ENCODE measurements at places on chromosomes 1 and 21.
A peak's percentile ranks its signal among the peaks of the same experiment; 100 is the strongest.

- DNase-seq: no peak
Observed at GRCh38 chr1:81585371-81585770, 215.4 kb upstream of the ADGRL2 start.

GRCh38 chr1:165047994-165048393, 308.5 kb downstream of the LMX1A start:
- DNase-seq: no peak

DNA sequence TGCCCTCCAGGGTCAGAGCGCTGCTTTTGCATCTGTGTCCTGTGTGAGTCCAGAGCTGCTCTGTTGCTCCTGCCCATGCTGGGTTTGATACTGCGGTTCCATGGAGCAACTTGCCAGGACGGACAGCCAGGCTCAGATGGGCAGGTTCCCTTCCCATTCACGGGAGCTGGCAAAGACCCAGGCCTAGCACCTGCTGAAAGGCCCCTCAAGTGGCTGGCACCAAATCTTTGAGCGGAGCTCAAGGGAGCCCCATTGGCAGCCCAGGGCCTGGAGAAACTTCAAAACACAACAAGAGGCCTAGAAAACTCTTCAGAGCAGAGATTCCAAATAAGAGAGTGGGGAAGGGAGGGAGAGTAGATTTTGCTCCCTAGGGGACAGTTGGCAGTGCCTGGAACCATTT, 97.2 kb downstream of the ACTL8 start:
- no peak for DNase-seq

GRCh38 chr21:35063428-35064172, 14.5 kb upstream of the RUNX1 start:
- DNase-seq: no peak

DNA sequence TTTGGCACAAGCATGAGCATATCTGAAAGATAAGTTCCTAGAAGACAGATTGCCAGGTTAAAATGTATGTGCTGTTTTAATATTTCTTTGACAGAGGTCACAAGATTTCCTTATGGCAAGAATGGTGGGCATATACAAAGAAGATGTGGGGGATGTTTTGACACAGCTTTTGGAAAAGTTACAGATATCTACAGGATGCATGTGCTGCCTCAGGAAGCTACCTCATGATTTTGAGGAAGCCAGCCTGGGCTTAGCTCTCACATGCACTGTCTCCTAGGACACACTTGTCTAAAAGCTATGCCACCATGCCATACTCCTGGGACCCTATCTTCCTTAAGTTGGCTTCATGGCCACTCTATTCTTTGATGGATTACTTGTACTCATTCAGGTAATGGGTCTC, 99.9 kb downstream of the C1orf94 start:
- no peak for DNase-seq

DNA sequence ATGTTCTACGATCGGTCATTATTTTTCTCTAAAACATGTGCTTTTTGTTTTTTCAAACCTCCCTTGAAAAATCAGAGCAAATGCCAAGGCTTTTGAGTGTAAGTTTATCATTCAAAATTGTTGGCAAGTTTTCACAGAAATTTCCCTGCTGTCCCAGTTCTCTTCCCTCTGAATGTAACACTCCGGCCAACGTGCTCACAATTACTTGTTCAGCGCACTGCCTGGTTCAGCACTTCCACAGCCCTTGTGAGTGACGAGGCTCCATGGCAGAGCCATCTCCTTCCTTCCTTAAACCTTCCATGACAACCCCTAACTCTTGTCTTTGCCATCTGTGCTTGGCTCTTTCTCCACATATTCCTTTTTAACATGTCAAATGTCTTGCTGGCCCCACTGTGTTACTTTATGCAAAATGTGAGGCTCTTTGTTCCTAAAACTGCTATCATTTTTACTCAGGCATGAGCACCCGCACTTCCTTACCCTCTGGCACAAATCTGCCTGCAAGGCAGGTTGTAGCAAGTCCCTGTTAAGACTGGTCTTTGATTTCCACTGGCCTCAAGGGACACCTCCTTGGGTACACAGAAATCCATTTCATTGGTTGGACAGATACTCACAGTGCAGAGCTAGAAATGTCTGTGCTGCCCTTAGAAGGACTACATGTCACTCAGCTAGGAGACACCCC, 142.8 kb downstream of the HUNK start:
- DNase-seq: no peak

- DNase-seq: peak; percentile 68
Observed at GRCh38 chr1:3074297-3074741, 5.3 kb downstream of the PRDM16 start.

DNA sequence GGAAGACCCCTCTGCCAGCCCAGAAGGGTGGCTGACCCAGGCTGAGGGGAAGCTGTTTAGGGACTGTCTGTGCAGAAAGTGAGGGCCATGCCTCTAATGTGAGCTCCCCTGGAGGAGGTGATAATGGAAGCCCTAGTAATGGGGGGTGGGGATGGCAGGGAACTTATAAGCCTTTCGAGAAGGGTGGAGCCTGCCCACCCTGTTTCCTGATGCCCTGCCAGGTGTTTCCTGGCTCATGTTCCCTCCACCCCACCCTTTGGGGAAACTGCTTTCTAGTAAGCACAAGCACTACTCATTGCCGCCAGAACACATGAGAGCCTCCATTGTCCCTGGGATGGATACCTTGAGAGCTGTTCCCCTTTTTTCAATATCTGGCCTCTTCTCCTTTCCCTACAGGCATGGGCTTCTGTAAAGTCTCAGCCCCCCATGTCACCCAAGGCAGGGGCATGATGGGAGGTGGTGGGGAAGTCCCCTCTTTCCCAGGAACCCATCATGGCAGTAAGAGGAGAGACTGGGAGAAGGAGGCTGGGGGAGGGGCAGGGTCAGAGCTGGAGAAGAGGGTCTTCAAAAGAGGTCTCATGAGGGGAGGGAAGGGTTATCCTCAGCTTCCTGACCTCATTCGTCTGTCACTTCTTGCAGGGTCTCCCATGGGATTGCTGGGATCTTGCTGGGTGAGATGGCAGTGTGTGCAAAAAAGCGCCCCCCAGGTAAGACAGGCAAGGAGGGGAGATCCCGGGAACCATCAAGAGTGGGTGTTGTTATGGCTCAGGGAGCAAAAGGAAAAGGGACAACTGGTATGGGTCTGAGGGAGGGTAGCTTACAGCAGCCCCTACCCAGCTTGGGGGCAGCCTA, 2.4 kb downstream of the ATP8B2 start:
- no peak for DNase-seq

DNA sequence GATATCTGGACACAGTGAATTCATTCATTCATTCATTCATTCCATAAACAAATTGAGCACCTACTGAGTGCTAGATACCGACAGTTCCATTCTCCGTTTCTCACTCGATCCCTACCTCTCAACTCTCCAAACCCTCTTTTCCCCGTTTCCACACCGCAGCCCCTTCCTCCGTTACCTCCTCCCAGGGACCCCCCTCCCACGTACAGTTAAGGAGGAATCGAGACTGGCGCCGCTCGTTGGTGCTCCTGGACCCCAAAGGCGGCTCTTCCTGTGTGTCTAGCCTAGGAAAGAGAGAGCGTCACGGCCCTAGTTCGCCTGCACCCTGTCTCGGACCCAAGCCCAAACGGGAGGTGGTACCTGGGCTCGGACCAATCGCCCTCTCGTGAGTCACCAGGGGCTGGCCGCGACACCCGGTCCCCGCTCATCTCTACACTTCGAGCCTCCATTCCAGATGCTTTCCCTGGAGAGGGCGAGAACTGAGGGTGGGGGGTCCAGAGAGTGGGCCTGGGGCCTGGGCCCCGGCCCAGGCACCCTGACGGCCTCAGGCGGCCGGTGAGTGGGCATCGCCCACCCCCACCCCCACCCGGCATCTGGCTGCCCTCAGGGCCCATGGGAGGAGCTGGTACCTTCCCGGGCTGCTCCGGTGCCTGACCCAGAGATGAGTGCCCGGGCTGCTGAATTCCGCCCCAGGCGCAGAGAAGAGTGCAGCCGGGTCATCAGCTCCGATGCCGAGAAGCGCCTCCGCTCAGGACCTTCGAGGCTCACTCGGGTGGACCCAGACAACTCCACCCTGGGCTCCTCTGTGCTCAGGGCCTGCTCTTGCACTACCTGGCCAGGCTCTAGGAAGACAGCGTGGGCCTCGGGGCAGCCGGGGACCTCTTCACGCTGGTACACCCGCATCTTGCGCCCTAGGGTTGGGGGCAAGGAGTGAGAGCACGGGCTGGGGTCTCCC, 4.9 kb downstream of the ARHGEF19 start:
- no peak for DNase-seq

- DNase-seq: no peak
Observed at GRCh38 chr1:192730198-192730597, 78.6 kb upstream of the RGS2 start.

GRCh38 chr1:87325982-87326738, 2.5 kb upstream of the LMO4 start:
- DNase-seq: peak; percentile 63

DNA sequence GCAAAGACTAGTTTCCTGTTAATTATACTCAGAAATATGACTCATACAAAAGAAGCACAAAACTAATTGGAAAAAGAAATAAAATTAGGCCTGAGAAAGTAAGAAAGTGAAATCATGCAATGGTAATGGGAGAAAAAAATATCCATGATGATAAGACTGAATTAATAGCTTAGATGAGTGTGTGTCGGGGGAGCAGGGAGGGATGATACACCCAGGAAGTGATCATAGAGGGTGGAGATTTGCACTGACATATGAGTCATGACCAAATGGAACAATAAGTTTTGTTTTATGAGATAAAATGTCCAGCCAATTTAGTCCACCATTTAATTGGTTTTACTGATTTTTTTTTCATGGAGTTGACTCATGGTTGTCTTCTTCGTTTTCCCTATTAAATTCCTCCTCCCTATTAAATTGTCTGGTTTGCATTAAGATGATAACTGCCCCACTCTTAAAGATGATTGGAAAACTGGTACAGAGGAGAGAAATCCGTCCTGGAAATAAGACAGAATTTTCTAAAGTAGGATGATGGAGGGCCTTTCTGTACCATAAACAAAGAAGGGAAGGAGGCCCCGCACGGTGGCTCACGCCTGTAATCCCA, 111.7 kb upstream of the KCNJ6 start:
- DNase-seq: no peak

GRCh38 chr1:40901886-40902852, 40.0 kb upstream of the CITED4 start:
- no peak for DNase-seq

DNA sequence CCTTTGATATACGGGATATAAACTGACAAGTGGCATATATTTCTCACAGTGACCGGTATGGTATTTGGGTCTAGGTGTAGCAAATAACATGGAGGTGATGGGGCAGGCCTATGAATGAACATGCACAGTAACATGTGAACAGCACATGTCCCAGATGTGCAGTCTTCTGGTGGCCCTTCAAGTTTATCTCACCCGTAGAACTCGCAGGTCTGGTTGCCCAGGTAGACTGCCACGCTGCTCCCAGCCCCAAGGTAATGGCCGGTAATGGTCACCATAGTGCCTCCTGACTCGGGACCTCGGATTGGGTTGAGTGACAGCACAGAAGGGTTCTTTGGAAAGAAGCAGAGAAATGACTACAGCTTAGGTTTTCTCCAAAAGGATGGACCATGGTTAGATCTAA, 141.2 kb upstream of the CD34 start:
- DNase-seq: no peak

- DNase-seq: no peak
Observed at GRCh38 chr1:199018471-199019135, 379.8 kb downstream of the PTPRC start.

GRCh38 chr1:158176399-158176798, 4.3 kb upstream of the CD1D start:
- no peak for DNase-seq

DNA sequence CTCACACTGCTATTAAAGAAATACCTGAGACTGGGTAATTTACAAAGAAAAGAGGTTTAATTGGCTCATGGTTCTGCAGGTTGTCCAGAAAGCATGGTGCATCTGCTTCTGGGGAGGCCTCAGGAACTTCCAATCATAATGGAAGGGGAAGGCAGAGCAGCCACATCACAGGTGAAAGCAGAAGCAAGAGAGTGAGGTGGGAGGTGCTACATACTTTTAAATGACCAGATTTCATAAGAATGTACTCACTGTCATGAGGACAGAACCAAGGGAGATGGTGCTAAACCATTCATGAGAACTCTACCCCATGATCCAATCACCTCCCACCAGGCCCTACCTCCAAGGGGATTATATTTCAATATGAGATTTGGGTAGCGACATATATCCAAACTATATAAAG, 55.7 kb downstream of the MRPL39 start:
- DNase-seq: no peak

DNA sequence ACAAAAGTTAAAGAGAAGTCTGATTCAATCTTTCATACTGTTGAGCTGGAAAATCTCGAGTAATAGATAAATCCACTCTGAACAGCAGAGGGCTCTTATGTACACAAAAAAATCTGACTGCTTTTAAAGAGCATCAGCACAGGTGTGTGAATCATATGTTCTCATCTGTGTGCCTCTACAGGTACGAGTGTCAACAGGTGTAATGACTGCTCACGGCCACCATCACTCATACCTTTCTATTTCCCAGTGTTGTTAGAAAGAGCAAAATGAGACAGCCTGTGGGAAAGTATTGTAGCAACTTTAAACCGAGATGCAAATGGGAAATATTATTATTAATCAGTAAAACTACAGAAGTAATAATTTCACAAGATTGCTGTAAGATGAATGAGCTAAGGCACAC, 49.0 kb upstream of the SCAF4 start:
- no peak for DNase-seq
